ENCODE measurements at places on chromosomes 6 and 20.

- DNase-seq, result no peak
Measured at GRCh38 chr6:11493974-11494373, 43.6 kb upstream of the TMEM170B start.

DNA sequence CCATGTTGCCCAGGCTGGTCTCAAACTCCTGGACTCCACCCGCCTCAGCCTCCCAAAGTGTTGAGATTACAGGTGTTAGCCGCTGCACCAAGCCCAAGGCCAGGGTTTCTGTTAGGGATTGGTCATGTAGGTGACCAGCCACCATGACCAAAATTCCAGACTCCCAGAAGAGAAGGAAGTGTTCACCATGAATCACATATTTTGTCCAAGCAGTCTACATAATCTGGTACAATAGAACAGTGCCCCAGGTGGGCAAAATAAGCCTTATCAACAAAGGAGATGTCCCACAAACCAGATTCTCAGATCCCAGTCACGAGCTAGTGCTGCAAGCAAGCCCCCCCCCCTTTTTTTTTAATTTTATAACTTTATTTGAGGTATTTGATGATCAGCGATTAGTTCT lies 20.0 kb downstream of the ZNF341 start:
- no peak for DNase-seq

DNA sequence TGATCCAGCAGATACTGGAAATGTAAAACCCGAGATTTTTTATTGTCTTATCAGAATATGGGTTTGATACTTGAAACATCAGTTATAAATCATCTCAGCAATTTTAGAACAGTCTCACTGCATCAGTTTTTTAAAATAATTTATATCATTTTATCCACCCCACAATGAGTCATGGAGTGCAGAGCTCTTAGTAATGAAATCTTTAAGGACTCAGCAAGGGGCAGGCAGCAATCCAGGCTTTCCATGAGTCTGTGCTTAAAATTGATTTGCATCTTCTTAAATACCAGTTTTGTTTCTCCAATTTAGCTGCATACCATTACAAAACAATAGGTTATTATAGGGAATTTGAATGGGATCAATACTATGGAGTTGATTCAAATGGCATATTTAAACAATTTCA lies 832.3 kb downstream of the C6orf118 start:
- no peak for DNase-seq

DNA sequence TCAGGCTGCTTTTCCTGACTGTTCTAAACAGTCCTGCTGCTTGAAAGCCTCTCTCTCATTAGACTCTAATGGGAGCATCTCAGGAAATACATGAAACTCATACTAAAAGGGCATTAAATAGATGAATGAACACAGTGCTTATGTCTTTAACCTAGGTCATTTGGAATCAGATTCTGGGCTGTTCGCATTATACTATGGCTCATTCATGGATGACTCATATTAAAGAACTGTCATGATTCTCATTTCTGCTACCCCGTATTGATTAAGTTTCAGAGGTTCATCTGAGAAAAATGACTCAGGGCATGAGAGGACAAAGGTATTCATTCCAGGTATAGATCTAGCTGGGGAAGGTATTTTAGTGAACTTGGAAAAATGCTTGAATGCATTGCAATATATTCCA lies 335.5 kb downstream of the GJA1 start:
- DNase-seq, result no peak

GRCh38 chr20:49681850-49682216 lies 31.8 kb downstream of the B4GALT5 start:
- no peak for DNase-seq

- no peak for DNase-seq
Measured at GRCh38 chr6:20169119-20169557, 43.1 kb downstream of the MBOAT1 start.

DNA sequence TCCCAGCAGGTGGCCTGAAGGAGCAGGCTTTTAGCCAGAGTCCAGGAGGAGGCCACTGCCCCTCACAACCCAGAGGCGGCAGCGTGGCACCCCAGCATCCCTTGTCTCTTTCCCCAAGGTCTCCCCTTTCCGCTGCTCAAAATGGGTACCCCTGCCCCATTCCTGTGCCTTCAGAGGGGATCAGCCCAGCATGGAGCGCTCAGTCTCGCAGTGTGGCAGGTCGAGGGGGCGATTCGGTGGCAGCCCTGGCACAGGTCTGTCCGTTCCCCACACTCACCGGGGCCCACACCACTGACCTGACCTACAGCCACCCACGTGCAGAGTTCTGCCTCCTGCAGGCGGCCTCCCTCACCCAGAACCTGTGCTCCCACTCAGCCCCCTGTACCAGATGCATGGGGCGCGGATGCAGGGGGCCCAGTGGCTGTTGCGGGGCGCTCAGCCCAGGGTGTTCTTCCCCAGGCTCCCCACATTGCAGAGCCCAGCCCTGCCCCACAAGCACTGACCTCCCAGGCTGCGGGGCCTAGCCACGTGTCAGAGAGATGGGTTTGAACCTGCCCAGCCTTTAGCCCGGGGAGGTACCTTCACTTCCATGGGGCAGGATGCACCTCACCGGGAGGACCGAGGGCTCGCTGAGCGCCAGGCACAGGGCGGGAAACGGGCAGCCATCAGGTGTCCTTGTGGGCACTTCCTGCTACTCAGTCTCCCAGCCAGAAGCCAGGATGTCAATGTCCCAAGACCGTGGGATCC lies 41.8 kb downstream of the DSTN start:
- DNase-seq, result no peak
